H1 (cell line): ENCODE measurements at places on chromosomes 2 and 18. TPM values are rescaled to one million over a fixed set of nuclear protein-coding genes. Genes with fewer than 3 reads are reported as not detected.

DNA sequence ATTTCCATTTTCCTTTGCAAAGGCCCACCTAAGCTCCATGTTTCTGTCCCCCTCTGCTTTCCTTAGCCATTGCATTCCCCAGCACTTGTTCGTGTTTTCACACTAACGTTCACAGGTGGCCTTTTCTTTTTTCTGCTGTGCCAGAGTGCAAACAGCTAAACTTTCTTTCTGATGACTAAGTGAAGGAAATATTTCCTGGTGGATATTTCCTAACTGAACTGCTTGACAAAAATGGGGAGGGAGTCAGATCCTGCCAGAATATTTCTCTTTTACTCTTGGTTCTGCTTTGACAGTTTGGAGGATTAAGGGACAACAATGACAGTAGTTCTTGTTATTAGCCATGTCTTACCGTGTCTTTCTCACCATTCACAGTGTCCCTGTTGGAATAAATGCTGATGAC, 344.0 kb downstream of the ARHGAP15 start:
- H3K4me1 ChIP-seq = no peaks in the 10 kb centered on the region
- no peak overlapping the region for H3K27ac ChIP-seq
- H3K27me3 ChIP-seq = no peaks in the 10 kb centered on the region
- no peak overlapping the region for H3K4me3 ChIP-seq
- DNase-seq = no peak

CRACDL gene
- 0.07 and 0.50 TPM in 2 replicates for total RNA-seq

GRCh38 chr2:113252047-113252590, 26.6 kb downstream of the PAX8 start:
- no peak overlapping the region for H3K4me3 ChIP-seq
- DNase-seq = no peak
- H3K36me3 ChIP-seq = no peaks in the 10 kb centered on the region
- H3K27ac ChIP-seq = no peak overlapping the region
- H3K4me1 ChIP-seq = no peaks in the 10 kb centered on the region
- H3K27me3 ChIP-seq = no peaks in the 10 kb centered on the region

GRCh38 chr2:39018638-39019037, 102.2 kb downstream of the SOS1 start:
- H3K4me1 ChIP-seq = peaks cover 4% of the 10 kb centered on the region; the same call in 1 of the 2 replicates
- no peaks in the 10 kb centered on the region for H3K27me3 ChIP-seq
- H3K4me3 ChIP-seq = no peak overlapping the region
- no peaks in the 10 kb centered on the region; the same call in 1 of the 2 replicates for H3K36me3 ChIP-seq

DNA sequence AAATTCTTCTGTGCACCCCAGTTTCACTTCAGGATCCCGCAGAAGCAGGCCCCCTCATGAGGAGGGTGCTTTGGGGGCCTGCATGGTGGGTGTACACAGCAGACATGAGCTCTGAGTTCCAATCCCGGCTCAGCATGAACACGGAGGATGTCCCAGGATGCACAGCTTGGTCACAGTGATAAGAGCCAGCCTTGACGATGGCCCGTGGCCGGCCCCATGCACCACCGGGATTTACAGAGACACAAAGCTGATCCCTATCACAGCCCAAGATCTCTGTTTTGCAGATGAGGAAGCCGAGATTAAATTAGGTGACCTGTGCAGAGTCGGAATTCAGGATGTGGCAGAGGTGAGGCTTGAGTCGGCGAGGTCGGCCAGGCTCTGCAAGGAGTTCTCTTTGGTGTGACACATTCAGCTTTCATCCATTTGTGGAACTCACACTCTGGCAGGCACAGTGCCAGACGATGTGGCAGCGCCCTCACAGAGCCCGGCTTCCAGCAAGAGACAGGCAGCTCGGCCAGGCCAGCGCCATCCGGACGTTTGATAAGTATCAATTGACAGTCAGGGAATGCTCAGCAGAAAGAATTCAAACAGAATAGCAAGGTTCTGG, 456.3 kb upstream of the MYT1L start:
- H3K4me1 ChIP-seq = peaks cover 8% of the 10 kb centered on the region
- no peak for DNase-seq
- no peak overlapping the region for H3K27ac ChIP-seq
- no peaks in the 10 kb centered on the region for H3K36me3 ChIP-seq
- no peaks in the 10 kb centered on the region for H3K27me3 ChIP-seq

DNA sequence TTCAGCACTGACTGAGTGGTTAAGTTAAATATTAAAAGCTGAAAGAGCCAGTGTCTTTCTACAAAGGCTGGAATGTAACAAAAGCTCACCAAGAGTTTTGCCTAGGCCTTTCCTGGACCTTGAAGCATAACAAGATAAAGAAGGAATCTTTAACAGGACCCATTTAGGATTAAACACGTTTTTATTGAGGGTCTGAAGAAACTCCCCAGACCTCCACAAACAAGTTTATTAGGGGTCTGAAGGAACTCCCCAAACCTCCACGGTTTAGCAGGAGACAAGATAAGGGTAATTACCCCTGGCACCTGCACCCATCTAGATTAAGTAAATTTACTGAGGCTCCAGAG, 104.0 kb downstream of the ACAA2 start:
- no peak overlapping the region for H3K4me3 ChIP-seq
- no peaks in the 10 kb centered on the region for H3K36me3 ChIP-seq
- H3K4me1 ChIP-seq = no peaks in the 10 kb centered on the region

ADCY3 gene
- 50.5 and 52.9 TPM in 2 replicates for total RNA-seq
